ENCODE measurements at places on chromosomes 3 and 15. TPM values are rescaled to one million over a fixed set of nuclear protein-coding genes. Genes with fewer than 3 reads are reported as not detected.

Gene CYP1A2
- total RNA-seq, result not detected

Gene UBP1
- total RNA-seq, result 64.6 TPM

Gene HGD
- total RNA-seq, result 0.26 TPM

Gene SRGAP3
- total RNA-seq, result 5.3 TPM

GRCh38 chr3:195755791-195756676 is 35.3 kb downstream of the MUC20 start:
- peak; percentile 49 for DNase-seq
- no peaks in the 10 kb centered on the region for H3K36me3 ChIP-seq
- peaks cover 31% of the 10 kb centered on the region for H3K27me3 ChIP-seq
- no peak overlapping the region for H3K4me3 ChIP-seq

DNA sequence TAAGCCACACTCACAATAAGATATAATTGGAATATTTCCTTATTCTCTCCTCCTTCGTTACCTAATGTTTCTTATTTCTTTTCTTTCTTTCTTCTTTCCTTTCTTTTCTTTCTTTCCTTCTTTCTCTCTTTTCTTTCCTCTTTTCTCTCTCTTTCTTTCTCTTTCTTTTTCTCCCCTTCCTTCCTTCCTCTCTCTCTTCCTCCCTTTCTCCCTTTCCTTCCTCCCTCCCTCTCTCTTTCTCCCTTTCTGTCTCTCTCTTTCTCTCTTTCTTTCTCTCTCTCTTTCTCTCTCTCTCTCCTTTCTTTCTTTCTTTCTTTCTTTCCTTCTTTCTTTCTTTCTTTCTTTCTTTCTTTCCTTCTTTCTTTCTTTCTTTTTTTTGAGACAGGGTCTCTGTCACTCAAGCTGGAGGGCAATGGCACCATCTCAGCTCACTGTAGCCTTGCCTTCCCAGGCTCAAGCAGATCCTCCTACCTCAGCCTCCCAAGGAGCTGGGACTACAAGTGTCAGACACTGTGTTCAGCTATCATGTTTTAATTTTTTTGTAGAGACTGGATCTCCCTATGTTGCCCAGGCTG is 19.3 kb upstream of the PIAS1 start:
- no peaks in the 10 kb centered on the region for H3K36me3 ChIP-seq
- no peak overlapping the region for H3K27ac ChIP-seq
- H3K4me3 ChIP-seq, result no peak overlapping the region
- peaks cover 41% of the 10 kb centered on the region for H3K27me3 ChIP-seq
- H3K4me1 ChIP-seq, result no peaks in the 10 kb centered on the region
- no peak for DNase-seq

- H3K36me3 ChIP-seq, result no peaks in the 10 kb centered on the region
- H3K27ac ChIP-seq, result no peak overlapping the region
- H3K4me3 ChIP-seq, result no peak overlapping the region
- H3K27me3 ChIP-seq, result no peaks in the 10 kb centered on the region
Observed at GRCh38 chr3:55645422-55645821, 158.3 kb upstream of the WNT5A start.

DNA sequence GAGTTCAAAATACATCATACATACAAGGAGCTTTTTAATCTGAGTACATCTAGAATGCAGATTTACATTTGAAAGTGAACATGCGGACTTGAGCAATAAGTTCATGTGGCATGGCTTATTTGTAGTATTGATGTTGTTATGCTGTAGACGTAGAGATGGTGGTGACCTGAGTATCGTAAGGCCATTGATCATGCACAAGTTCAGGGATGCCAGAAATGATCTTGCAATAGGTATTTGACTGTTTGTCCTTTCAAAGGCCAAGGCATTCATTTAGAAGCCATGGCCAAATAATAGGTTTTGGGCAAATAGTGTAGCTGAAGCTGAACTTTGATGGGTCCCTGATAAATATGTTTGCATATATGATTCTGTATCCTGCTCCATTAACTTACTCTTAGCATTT is 35.0 kb downstream of the ARNT2 start:
- H3K4me3 ChIP-seq, result no peak overlapping the region
- H3K4me1 ChIP-seq, result no peaks in the 10 kb centered on the region
- no peak for DNase-seq
- H3K36me3 ChIP-seq, result no peaks in the 10 kb centered on the region

- H3K27me3 ChIP-seq, result peaks cover 3% of the 10 kb centered on the region
- no peak overlapping the region for H3K4me3 ChIP-seq
- H3K27ac ChIP-seq, result no peak overlapping the region
- no peak for DNase-seq
- no peaks in the 10 kb centered on the region for H3K36me3 ChIP-seq
Observed at GRCh38 chr3:150472421-150472820, 64.3 kb downstream of the TSC22D2 start.

GRCh38 chr15:39473298-39473947 is 107.5 kb upstream of the THBS1 start:
- no peaks in the 10 kb centered on the region for H3K27me3 ChIP-seq
- no peak overlapping the region for H3K27ac ChIP-seq
- H3K4me1 ChIP-seq, result no peaks in the 10 kb centered on the region
- DNase-seq, result no peak
- H3K36me3 ChIP-seq, result no peaks in the 10 kb centered on the region

GRCh38 chr3:151584566-151584965 is 123.7 kb upstream of the IGSF10 start:
- H3K4me1 ChIP-seq, result no peaks in the 10 kb centered on the region
- H3K27me3 ChIP-seq, result no peaks in the 10 kb centered on the region
- no peak for DNase-seq
- H3K36me3 ChIP-seq, result no peaks in the 10 kb centered on the region
- H3K27ac ChIP-seq, result no peak overlapping the region

GRCh38 chr3:36891701-36892160 is 53.1 kb downstream of the TRANK1 start:
- peak; percentile 8 for DNase-seq
- H3K27me3 ChIP-seq, result no peaks in the 10 kb centered on the region
- H3K4me3 ChIP-seq, result no peak overlapping the region
- no peak overlapping the region for H3K27ac ChIP-seq
- H3K36me3 ChIP-seq, result peaks cover 89% of the 10 kb centered on the region
- peaks cover 36% of the 10 kb centered on the region for H3K4me1 ChIP-seq

GRCh38 chr3:3201611-3202010 is 22.1 kb upstream of the CRBN start:
- DNase-seq, result no peak
- H3K4me1 ChIP-seq, result peaks cover 16% of the 10 kb centered on the region
- no peak overlapping the region for H3K27ac ChIP-seq
- peaks cover 5% of the 10 kb centered on the region for H3K27me3 ChIP-seq

- H3K27me3 ChIP-seq, result no peaks in the 10 kb centered on the region
- H3K27ac ChIP-seq, result no peak overlapping the region
- H3K36me3 ChIP-seq, result peaks cover 3% of the 10 kb centered on the region
- DNase-seq, result no peak
- no peak overlapping the region for H3K4me3 ChIP-seq
Observed at GRCh38 chr15:99320374-99321215, 69.3 kb downstream of the LRRC28 start.

DNA sequence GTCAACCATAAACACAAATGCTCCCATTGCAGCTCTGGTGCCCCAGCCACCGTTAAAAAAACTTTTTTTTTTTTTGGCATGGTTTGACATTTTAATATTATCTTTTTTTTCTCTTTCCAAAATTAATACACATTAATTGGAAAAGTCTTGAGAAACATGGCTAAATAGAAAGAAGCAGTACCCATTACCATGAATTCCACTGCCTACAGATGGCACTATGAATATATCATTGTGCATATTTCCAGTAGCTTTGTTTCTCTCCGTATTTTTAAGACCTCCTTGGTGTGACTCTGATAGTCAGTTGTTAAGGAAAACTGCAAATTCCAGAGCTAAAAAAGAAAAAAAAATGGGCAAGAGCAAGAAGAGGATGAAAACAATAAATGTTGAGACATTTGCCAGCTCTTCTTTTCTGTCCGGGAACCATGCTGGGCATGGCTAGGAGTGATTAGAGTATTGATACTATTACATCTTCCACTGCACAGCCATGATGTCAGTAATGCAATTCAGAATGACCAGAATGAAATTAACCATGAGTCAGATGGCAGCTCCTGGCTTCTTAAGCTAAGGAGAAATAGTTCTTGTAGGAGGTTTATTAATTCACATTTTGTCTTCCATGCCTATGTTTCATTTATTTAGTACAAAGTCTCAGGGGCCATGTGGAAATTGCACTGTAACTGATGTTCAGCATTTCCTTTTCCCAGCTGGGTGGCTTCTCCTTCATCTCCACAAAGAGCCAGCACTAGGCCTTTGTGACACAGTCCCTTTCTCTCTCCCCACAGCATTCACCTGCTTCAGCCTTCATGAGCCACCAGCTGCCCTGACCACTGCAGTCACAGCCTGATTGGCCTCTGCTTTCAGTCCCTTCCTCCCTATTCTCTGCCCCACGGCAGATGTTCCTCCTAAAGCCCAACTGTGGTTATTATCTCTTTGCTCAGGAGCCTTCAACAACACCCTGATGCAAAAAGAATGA is 31.8 kb downstream of the SLC7A14 start:
- DNase-seq, result no peak
- H3K27me3 ChIP-seq, result peaks cover 28% of the 10 kb centered on the region
- H3K4me1 ChIP-seq, result no peaks in the 10 kb centered on the region

GRCh38 chr15:69679623-69680228 is 227.1 kb downstream of the RPLP1 start:
- peaks cover 43% of the 10 kb centered on the region for H3K4me1 ChIP-seq
- peak; percentile 55 for DNase-seq
- peaks cover 23% of the 10 kb centered on the region for H3K27me3 ChIP-seq
- H3K36me3 ChIP-seq, result peaks cover under 1% of the 10 kb centered on the region

DNA sequence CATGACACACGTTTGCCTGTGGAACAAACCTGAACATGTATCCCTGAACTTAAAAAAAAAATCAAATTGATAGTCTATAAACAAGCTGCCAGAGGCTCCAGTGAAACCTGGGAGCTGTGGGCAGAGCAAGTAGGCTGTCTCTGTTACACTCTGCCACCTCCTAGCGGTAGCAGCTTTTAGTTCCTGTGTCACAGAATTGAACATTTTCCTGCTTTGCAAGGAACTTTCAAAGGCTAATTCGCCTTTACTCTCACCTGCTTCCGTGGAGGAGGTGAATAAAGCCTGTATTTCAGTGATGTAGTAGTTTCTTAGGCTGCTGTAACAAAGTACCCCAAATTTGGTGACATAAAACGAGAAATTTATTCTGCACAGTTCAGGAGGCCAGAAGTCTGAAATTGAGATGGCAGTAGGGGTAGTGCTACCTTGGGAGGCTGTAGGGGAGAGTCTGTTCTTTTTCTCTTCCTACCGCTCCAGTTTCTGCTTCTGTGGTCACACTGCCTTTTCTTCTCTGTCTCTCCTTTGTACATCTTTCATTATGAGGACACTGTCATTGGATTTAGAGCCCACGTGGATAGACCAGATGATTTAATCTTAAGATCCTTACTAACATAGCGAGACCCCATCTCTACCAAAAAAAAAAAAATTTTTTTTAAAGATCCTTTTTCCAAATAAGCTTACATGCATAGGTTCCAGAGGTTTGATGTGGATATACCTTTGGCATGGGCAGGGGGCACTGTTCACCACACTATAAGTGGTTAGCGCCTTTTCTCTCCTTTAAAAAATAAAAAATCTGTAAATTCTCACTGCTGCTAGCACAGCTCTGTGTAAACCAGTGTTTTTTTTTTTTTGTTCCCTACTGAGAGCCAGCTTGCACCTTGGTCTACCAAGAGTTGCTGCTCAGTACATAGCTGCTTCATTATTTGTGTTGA is 25.3 kb downstream of the FBXO22 start:
- no peak for DNase-seq
- no peak overlapping the region for H3K4me3 ChIP-seq
- H3K27me3 ChIP-seq, result no peaks in the 10 kb centered on the region
- peaks cover 47% of the 10 kb centered on the region for H3K36me3 ChIP-seq

DNA sequence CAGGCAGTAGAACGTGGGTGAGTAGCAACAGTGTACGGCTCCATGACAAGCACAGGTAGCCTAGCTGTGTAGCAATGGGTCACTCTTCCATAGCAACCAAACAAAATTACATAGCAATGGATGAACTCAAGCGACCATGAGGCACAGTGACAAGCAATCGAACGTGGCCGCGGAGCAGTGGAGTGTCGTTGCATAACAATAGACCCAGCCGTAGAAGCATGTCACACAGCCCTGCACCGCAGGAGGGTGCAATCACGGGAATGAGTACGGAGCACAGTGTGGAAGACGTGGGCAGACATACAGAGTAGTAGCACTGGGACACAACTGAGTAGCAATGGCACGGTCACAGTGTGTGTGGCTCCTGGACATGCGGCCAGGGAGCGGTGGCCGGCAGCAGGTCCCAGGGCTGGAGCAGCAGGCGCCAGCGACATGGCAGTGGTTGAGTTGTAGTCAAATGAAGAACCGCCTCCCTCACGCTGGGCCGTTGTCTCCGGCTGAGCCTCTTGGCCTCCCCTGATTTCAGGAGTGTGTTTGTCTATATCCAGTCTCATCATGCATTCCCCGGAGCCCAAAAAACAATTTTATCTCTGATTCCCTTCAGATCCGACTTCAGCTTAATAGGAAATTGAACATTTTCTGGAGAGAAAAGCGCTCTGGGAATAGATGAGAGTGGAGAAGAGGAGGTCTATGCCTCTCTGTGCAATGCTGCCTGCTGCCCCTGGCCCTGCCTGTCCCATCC is 64.1 kb downstream of the CCDC33 start:
- H3K27me3 ChIP-seq, result peaks cover 37% of the 10 kb centered on the region
- H3K4me1 ChIP-seq, result peaks cover 6% of the 10 kb centered on the region
- no peak overlapping the region for H3K27ac ChIP-seq

GRCh38 chr3:62873761-62874710 is 1.2 kb downstream of the CADPS start:
- no peak overlapping the region for H3K4me3 ChIP-seq
- no peaks in the 10 kb centered on the region for H3K4me1 ChIP-seq
- H3K36me3 ChIP-seq, result no peaks in the 10 kb centered on the region
- H3K27ac ChIP-seq, result no peak overlapping the region
- DNase-seq, result no peak

GRCh38 chr3:134974624-134975023 is 179.6 kb downstream of the EPHB1 start:
- H3K4me3 ChIP-seq, result no peak overlapping the region
- no peaks in the 10 kb centered on the region for H3K4me1 ChIP-seq
- H3K27me3 ChIP-seq, result peaks cover 2% of the 10 kb centered on the region
- H3K27ac ChIP-seq, result no peak overlapping the region
- H3K36me3 ChIP-seq, result no peaks in the 10 kb centered on the region

DNA sequence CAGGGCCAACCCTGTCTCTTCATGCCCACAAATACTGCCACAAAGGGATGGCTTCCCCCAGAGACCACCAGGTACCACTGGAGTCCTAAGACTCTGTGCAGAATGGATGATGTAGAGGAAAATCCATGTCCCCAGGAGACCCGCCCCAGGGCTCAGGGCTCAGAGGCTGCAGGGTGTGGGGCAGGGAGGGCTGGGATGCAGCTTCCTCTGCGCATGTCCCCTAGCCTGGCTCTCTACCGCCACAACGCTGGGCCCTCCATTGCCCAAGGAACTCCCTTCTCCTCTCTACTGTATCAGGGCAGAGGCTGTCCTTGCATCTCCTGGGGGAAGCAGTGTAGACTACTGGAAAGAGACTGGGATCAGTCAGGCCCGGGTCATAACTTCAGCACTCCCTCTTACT is 19.5 kb upstream of the TICRR start:
- H3K27me3 ChIP-seq, result peaks cover 2% of the 10 kb centered on the region
- H3K27ac ChIP-seq, result no peak overlapping the region
- H3K36me3 ChIP-seq, result no peaks in the 10 kb centered on the region
- H3K4me1 ChIP-seq, result no peaks in the 10 kb centered on the region
- H3K4me3 ChIP-seq, result no peak overlapping the region

All from activated CD8-positive, alpha-beta T cell treated with anti-CD3 and anti-CD28 coated beads, Interleukin-2, amount 10 ng/mL, durations not matched to agents 7 days and 5 days (primary cell).